Hepatocyte (in vitro differentiated cells): ENCODE measurements at places on chromosomes 13 and 19.

- H3K4me3 ChIP-seq = no peak overlapping the region
- no peak for DNase-seq
- H3K36me3 ChIP-seq = no peaks in the 10 kb centered on the region
- H3K27me3 ChIP-seq = no peaks in the 10 kb centered on the region
- no peak overlapping the region for H3K27ac ChIP-seq
Measured at GRCh38 chr19:49133621-49134454, 14.5 kb downstream of the PPFIA3 start.

DNA sequence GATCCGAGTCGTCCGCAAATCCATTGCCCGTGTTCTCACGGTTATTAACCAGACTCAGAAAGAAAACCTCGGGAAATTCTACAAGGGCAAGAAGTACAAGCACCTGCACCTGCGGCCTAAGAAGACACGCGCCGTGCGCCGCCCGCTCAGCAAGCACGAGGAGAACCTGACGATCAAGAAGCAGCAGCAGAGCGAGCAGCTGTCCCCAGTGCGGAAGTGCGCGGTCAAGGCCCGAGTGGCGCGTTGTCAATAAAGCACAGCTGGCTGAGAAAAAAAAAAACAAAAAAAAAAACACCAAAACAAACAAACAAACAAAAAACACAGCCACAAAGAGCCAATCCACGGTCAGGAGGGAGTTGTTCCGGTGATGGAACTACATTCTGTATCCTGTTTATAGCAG, 4.7 kb upstream of the GNA15 start:
- H3K36me3 ChIP-seq = no peaks in the 10 kb centered on the region
- no peaks in the 10 kb centered on the region for H3K27me3 ChIP-seq
- H3K4me3 ChIP-seq = no peak overlapping the region
- DNase-seq = no peak

- H3K4me1 ChIP-seq = no peaks in the 10 kb centered on the region
- H3K27me3 ChIP-seq = peaks cover 49% of the 10 kb centered on the region
- no peak overlapping the region for H3K4me3 ChIP-seq
- H3K27ac ChIP-seq = no peak overlapping the region
- no peak for DNase-seq
Measured at GRCh38 chr13:52736891-52737290, 2.7 kb downstream of the CNMD start.

DNA sequence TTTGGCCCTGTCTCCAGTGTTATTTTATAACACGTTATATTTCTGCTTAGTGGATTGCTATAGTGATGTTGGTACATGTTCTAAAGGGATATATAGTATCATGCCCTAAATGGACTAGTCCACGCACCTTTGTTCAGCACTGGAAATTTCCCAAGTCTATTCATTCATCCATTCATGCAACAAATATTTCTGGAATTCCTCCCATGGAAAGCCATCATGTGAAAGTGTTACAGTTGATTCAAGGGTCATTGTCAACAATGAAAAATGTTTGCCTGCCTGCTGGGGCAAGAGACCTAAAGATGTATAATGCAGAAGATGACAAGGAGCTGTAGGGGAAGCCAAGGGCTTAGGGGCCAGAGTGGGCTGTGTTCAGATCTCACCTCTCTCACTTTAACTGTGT, 10.8 kb upstream of the HSPH1 start:
- no peak overlapping the region for H3K4me3 ChIP-seq
- H3K4me1 ChIP-seq = no peaks in the 10 kb centered on the region
- peak; percentile 33 for DNase-seq
- H3K27me3 ChIP-seq = no peaks in the 10 kb centered on the region
- no peaks in the 10 kb centered on the region for H3K36me3 ChIP-seq

GRCh38 chr19:13104360-13104847, 1.7 kb upstream of the LYL1 start:
- H3K27me3 ChIP-seq = peaks cover 11% of the 10 kb centered on the region
- DNase-seq = no peak
- H3K4me3 ChIP-seq = no peak overlapping the region
- H3K27ac ChIP-seq = no peak overlapping the region
